NCI-H1436 (cell line): ENCODE measurements at places on chromosomes 6 and 20.

DNA sequence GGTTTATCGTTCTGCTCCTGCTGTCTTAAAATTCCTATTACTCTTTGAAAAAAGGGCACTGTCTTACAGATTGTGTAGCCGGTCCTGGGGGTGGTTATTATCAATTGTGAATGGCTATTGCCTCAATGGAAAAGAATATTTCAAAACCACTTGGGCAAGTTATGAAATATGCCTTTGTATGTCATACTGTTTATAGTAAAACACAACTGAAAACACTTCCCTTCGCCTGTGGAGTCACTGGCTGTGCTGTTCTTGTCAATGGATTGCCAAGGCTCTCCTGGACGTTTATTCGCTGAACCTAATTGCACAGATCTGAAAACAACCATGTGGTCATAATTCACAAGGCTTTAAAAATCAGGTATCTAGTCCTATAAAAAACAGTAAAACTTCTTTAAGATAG, 47.8 kb upstream of the TAGAP start:
- DNase-seq = no peak

DNA sequence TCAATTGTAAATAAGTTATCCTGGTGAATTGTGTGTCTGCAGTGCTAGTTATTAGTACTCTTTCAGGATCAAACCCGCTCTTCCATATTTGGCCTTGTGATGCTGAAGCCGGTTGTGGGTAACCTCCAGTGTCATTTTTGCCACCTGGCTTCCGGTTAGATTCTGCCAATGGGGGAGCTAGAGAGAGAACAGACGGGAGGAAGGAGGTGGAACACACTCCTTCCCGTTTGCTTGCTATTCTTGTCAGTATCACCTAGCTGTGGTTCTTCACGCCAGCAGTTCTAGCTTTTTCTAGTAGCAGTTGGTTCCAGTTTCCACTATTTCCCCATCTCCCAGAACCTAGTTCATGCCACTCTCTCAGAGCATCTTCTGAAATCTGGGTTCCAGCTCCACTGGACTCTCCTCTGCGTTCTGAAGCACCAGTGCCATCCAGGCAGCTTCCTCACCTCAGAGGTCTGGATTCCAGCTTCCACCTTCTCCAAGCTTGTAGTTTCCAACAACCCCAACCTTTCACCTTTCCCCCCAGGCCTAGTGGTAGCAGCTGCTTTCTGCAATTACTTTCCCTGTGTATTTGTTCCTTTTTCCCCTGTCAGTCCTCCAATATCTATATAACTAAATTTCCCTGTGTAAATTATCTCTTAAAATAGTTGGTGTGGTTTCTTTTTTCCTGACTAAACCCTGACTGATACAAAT, 46.9 kb upstream of the LOC128125822 start:
- DNase-seq = no peak

GRCh38 chr6:102118034-102118433, 724.5 kb downstream of the GRIK2 start:
- DNase-seq = no peak

DNA sequence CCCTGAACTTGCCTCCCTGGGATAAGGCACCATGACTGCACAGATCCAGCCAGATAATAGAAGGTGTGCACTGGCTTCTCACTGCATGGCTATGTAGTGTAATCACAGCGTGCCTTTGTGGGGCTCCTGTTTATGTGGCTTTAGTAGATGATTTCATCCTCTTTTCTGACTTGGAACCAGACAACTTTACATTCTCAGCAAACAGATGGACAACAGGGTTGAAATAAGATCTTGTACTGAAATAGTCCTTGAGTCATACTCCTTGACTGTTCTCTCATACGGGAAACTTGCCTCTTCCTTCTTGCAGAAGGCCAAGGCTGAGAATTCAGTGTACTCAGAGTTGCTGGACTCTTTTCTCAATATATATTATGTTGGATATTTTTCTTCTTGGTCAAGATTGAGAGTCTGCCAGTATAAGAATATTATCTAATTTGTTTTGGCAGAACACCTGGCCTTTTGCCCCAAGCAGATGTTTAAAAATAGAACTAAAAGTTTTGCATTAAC, 25.0 kb upstream of the RNF144B start:
- DNase-seq = no peak

GRCh38 chr20:4896119-4896702, 105.1 kb downstream of the SLC23A2 start:
- DNase-seq = no peak

- no peak for DNase-seq
Observed at GRCh38 chr6:129647044-129647443, 62.9 kb downstream of the ARHGAP18 start.

GRCh38 chr6:100176311-100176950, 182.4 kb upstream of the MCHR2 start:
- DNase-seq = peak; percentile 6

- no peak for DNase-seq
Observed at GRCh38 chr6:135852746-135853145, 1.2 kb downstream of the PDE7B start.

DNA sequence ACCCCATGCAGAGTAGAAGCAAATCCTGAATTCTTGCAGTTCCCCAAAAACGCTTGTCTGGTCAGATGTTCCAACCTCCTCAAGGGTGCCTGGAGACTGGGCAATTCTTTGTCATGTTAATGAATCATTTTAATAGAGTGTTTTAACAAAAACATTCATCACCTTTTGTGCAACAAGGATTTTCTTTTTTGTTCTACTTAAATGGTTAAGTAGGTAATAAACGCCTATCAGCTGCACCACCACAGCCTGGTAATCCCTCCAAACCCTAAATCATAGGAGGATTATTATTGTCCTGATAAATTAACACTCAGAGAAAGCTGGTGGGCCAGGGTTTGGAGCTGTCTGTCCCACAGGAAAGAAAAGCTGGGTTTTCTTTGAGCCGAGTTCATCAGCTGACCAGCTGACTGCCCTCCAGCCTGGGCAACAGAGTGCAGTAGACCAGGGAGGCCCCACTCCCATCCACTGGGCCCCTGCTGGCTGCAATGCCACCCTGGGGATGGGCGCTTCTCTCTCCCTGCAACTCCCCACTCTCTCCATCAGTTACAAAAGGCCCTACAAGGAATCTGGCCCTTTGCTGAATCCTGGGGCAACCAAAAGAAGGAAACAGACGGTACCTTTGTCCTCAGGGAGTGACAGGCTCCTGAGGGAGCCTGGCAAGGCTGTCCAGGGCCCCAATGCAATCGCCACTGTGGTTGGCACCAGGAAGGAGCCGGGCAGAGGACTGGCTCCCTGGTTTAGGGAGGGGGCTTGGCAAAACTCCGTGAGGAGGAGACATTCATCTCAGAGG, 23.1 kb upstream of the BMP7 start:
- DNase-seq = no peak

DNA sequence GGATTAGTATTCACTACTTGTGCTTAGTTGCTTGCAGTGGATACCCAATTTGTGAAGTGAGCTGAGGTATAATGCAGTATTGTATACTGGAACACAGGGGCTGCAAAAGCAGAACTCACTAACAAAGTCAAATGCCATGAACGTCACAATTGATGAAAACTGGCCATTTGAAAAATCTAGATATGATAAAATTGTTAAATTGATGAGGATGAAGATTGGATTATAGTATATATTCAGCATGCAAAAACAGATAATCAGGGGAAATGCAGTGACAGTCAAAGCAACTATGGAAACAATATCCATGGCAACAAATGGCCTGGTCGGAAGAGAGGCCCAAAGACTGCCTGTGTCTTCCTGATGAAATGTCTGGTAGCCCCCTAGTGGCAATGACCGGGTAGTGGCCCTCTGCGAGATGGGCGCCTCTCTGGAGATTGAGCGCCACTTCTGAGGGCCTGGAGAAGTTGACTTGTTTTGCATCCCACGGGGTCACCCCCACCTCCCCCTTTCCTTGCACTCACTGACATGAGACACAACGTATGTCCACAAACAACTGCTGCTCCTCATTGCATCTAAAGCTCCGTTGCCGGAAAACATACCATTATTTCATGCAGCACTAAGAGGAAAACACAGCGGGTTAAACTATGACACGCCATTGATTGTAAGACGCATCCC, 43.6 kb downstream of the C6orf15 start:
- peak; percentile 34 for DNase-seq

- DNase-seq = no peak
Observed at GRCh38 chr6:71364889-71365542, 76.4 kb downstream of the OGFRL1 start.

GRCh38 chr6:169783401-169783800, 32.0 kb downstream of the ERMARD start:
- no peak for DNase-seq

DNA sequence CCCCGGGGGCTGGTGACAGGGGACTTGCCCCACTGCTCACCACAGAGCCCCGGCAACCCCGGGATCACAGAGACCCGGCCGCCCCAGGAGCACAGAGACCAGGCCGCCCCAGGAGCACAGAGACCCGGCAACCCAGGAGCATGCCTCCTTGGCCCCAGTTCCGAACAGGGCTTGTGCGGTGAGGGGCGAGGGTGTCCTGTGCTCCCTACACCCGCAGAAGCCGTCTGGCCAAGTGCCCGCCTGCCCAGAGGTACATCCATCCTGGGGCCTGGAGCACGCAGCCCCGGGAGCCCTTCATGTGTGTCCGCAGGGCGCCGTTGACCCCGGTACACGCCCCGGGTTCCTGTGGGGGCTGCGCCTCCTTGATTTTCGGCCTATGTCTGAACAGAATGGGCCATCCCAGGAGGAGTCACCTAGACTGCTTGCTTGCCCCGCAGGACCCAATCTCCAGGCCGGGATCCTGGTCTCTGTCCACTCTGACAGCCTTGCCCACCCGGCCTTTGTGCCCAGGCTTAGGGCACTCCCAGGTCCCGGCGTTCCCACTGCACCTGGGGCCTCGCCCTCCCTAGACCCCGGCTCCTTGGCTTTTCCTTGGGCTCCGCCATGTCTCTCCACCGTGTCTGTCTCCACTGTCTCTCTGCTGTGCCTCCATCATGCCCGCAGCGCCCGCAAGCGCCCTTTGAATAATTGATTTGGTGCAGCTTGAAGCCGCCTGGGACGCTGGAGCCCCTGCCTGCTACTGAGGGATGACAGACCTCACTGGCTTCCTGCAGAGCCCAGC, 219.8 kb downstream of the ERMARD start:
- no peak for DNase-seq

- no peak for DNase-seq
Observed at GRCh38 chr6:159077123-159077522, 32.3 kb upstream of the TAGAP start.

DNA sequence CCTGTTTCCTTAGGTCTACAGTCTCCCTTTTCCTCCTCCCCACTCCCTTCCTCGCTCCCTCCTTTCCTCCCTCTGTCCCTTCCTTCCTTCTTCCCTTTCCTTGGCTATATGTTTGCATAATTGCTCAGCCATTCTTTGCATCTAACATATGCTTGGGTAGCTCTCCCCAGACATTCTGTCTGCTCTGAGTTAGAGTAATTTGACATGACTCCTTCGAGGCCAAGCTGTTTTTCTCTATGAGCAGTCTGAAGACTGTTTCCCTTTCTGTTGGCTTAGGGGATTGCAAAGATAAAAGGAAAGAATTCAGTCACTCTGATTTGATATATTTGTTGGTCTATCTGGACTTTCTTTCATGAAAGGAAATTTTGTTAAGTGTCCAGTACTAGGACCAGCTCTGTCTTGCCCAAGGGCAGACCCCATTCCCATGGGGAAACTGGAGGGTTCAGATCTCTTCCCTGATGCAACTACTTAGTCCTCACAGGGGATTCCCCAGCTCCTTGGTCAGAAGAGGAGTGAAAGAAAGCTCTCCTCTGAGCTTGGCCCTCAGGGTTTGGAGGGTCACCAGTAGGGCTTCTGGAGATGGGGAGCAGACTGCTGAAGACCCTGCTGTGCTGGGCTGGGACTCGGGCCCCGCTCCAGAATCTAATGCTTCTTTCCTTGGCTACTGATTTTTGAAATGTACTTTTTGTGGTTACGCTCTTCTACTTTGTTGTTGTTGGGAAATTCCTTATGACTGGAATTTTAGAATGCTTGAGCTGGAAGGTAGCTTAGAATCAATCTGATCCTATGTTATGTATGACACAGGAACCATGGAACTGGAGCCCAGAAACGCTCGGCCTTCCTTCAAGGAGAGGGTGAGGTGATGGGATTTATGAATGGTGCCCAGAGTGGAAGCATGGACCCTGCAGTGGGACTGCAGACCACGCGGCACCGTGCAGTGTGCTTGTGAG, 63.7 kb upstream of the SLC22A23 start:
- DNase-seq = no peak

GRCh38 chr6:157778719-157779118, 44.3 kb upstream of the SNX9 start:
- DNase-seq = no peak

DNA sequence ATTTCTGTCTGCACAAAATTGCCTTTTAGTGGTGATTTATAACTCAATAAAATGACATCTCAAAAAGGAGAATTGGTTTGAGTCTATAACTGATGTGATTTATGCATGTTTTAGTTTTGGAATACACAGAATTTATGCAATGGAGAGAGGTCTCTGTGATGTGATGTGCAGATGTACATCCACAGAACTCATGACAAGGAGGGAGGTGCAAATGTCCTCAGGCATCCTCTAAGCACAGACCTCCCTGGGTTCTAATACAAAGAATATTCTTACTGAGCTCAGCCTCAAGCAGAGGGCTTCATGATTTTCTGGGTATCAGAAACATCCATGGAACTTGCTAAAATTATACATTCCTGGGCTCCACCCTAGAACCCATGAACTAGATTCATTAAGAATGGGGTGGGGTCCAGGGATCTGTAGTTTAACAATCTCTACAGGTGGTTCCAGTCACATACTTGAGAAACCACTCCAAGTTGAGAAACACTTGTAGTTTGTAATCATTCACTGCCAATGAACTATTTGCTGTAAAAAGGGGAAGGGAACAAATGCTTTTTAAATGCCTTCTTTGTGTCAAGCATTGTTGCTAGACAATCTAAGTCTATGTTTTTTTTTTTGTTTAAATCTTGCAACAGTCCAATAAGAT, 60.2 kb upstream of the NEDD9 start:
- DNase-seq = no peak

GRCh38 chr6:35370124-35370741, 27.9 kb downstream of the PPARD start:
- no peak for DNase-seq

DNA sequence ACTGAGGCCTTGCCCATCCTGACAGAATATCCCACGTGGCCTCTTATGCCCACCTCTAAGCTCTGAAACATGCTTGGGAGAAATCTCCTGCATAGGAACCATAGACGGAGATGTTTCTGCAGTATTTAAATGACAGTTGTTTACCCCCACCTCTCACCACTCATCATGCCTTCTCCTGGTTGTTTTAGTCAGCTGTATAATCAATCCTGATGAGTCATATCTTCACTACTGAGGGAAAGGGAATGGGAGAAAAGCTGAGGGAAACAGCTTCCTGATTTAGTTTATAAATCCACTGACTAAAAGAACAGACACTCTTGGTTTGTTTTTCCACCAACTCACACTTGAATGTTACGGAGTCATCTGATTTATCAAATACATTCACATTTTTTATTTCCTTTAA, 113.2 kb upstream of the TENT5A start:
- DNase-seq = no peak

GRCh38 chr20:1377341-1377871, 15.4 kb downstream of the FKBP1A start:
- DNase-seq = no peak

DNA sequence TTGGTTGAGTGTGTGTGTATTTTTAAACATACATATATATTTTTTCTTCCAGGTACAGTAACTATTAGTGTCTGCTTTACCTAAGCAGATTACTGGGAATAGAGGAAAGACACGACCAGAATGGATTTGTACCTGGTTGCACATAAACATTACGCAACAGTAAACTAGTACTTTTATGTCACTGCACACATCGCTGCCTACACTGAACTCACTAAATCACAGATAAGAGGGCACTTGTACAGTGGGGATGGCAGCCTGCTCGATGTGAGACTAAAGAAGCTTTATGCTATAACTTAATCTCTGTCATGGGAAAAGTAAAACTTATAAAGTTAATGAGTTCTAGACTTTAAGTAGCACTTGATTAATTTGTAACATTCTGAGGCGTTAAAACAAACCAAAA, 89.5 kb upstream of the SIM1 start:
- no peak for DNase-seq
